Panc1 (cell line): ENCODE measurements at places on chromosomes 1 and 21. TPM values are rescaled to one million over a fixed set of nuclear protein-coding genes. Genes with fewer than 3 reads are reported as not detected.
A peak's percentile ranks its signal among the peaks of the same experiment; 100 is the strongest.

The FAM110D gene
- 0.05 TPM for total RNA-seq

The SPRR4 gene
- not detected for total RNA-seq

The ZC3H12A gene
- 9.4 TPM for total RNA-seq

The BNIPL gene
- total RNA-seq: 0.46 TPM

The NCMAP gene
- total RNA-seq: 0.33 TPM

The PDZK1 gene
- total RNA-seq: 2.3 TPM

The TTC13 gene
- 19.0 TPM for total RNA-seq

The BCAN gene
- 0.57 TPM for total RNA-seq

DNA sequence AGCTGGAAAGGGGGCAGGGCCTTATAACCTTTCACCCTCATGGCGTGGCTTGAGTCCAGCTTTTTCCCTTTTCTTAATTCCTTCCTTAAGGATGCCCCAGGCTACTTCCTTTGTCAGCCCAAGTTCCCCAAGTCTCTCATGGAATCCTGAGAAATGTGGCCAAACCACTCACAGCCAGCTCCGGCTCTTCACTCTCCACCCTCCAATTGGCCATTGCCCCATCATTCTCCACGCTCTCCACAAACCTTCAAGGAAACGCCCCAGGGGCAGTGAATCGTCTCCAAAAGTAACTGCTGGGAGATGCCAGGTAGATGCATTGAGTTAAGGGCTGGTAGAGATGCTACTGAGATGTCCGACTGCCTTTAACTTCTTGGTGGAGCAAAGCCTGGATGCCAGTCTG, 113.5 kb upstream of the CD34 start:
- H3K27me3 ChIP-seq: no peaks in the 10 kb centered on the region; the same call in 1 of the 2 replicates
- DNase-seq: no peak
- no peaks in the 10 kb centered on the region for H3K36me3 ChIP-seq
- no peak overlapping the region for H3K27ac ChIP-seq
- H3K4me3 ChIP-seq: no peak overlapping the region

GRCh38 chr1:147676311-147677085, 6.2 kb upstream of the ACP6 start:
- H3K27me3 ChIP-seq: no peaks in the 10 kb centered on the region
- no peak for DNase-seq
- H3K36me3 ChIP-seq: no peaks in the 10 kb centered on the region
- no peaks in the 10 kb centered on the region for H3K4me1 ChIP-seq
- H3K27ac ChIP-seq: no peak overlapping the region

DNA sequence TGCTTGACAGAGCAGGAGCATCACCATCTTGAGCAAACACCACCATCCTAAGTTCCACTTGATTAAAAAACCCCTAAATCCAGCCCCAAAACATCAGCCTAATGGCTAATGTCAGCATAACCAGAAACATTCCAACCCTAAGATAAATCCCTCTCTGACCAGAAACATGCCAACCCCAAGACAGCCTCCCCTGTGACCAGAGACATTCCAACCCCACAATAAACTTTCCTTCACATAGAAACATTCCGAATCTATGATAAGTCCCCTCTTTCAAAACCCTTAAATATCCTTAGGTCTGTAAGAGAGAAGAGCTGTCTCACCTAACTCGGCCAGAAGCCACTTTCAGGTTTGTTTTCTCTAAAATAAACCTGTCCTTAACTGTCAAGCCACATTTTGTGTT, 17.4 kb upstream of the SLC2A5 start:
- H3K4me3 ChIP-seq: no peak overlapping the region
- H3K36me3 ChIP-seq: no peaks in the 10 kb centered on the region
- no peak for DNase-seq
- H3K27ac ChIP-seq: no peak overlapping the region
- no peaks in the 10 kb centered on the region for H3K4me1 ChIP-seq

GRCh38 chr1:18256282-18257235, 149.0 kb downstream of the IGSF21 start:
- no peak for DNase-seq
- no peaks in the 10 kb centered on the region for H3K4me1 ChIP-seq
- H3K27ac ChIP-seq: no peak overlapping the region
- H3K27me3 ChIP-seq: peaks cover 4% of the 10 kb centered on the region

DNA sequence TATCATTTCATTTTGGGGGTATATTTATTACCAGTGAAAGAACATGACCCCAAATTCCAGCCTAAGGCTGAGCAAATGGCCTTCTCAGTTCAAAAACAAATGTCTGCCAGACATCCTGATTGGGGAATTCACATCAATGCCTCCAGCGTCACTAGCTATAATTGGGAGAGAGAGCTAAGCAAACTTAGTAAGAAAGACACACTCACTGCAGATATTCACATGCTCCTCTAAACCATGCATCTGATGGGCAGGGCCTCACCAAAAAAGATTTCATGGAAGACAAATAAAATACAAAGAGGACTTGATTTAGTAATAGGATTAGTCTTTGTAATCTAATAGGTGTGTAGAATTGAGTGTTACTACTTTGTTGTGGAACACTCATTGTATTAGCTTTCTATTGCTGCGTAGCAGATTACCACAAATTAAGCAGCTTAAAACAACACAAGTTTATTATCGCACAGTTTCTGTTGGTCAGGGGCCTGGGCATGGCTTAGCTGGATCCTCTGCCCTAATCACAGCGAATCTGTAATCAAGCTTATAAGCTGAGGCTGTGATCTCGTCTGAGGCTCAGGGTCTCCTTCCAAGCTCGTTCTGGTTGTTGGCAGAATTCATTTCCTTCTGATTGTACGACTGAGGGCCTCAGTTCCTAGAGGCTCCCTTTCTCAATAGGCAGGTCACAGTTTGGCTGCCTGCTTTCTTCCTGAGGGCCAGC, 243.0 kb downstream of the PBX1 start:
- H3K27ac ChIP-seq: no peak overlapping the region
- no peaks in the 10 kb centered on the region for H3K36me3 ChIP-seq
- no peaks in the 10 kb centered on the region for H3K4me1 ChIP-seq
- no peaks in the 10 kb centered on the region for H3K27me3 ChIP-seq
- H3K4me3 ChIP-seq: no peak overlapping the region

DNA sequence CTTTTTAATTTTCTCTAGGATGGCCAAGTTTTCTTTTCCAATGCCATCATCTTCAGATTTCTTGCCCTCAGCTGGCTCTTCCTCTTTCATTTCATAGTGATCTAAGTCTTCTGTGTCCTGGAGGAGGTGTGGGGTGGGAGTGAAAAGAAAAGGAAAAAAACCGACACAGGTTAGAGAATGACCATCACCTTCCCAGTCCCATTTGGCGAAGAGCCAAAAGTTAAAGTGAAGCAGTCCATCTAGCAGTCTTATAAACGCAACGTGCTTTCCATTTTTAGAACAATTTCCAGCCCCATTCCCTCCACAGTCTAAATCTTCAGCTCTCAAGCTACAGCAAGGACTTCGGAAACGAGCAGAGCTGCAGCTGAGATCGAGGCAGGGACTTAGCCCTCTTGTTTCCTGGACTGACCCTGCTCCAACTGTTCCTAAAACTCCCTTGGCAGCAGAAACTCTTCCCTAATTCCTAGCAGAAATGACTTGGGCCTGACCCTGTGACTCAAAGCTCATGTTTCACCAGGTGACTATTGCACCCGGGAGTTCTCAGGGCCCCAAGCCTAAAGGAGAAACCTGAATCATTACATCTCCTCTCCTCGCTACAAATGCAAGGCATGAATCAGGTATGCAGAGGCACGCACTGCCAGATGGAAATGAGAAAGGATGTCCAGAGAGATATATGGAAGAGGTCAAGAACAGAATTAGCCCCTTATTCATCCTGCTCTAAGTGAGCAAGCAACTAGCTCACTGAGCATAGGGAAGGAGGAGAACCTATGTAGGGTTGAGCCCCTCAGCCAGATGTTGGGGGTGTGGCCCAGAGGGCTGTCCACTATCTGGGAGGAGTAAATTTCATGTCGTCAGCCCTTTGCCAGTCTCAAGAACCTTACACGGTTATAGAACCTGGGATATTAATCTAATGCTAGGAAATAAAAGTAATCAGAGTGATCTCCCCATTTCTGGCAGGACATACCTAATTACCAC, 5.1 kb downstream of the UBE2Q1 start:
- H3K27me3 ChIP-seq: no peaks in the 10 kb centered on the region
- H3K4me1 ChIP-seq: peaks cover 16% of the 10 kb centered on the region
- H3K27ac ChIP-seq: no peak overlapping the region

GRCh38 chr1:39633422-39633821, 6.0 kb downstream of the HEYL start:
- no peaks in the 10 kb centered on the region for H3K27me3 ChIP-seq
- no peak overlapping the region for H3K4me3 ChIP-seq
- no peak overlapping the region for H3K27ac ChIP-seq
- no peaks in the 10 kb centered on the region for H3K4me1 ChIP-seq
- no peak for DNase-seq

DNA sequence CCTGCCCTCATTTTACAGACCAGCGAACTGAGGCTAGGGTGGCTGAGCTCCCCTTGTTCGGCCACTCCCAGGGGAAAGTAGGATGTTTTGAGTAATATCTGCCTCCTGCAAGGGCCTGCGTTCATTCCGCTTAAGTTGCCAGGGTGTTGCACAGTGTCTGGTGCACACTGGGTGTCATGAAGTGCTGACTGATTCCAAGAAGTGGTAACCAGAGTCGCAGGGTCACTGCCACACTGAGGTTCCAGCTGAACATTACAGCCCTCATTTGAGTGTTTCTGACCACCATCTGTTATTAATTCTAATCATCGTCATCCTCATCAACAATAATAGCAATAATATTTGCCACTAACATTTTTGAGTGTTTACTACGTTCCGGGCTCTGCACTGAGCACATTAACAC, 250.6 kb downstream of the KAZN start:
- H3K4me1 ChIP-seq: no peaks in the 10 kb centered on the region
- H3K36me3 ChIP-seq: no peaks in the 10 kb centered on the region
- no peaks in the 10 kb centered on the region; the same call in 1 of the 2 replicates for H3K27me3 ChIP-seq
- H3K4me3 ChIP-seq: no peak overlapping the region

- H3K27ac ChIP-seq: no peak overlapping the region
- 0 out of 2 replicates have a peak, but pooled peaks cover 5% of the 10 kb centered on the region for H3K4me1 ChIP-seq
- H3K36me3 ChIP-seq: no peaks in the 10 kb centered on the region; the same call in 1 of the 2 replicates
- no peak for DNase-seq
- peaks cover 13% of the 10 kb centered on the region for H3K27me3 ChIP-seq
- peak overlapping the region; percentile 53 for H3K4me3 ChIP-seq
These were observed 619 bp upstream of the ZBTB8B start for GRCh38 chr1:32464191-32464715.

DNA sequence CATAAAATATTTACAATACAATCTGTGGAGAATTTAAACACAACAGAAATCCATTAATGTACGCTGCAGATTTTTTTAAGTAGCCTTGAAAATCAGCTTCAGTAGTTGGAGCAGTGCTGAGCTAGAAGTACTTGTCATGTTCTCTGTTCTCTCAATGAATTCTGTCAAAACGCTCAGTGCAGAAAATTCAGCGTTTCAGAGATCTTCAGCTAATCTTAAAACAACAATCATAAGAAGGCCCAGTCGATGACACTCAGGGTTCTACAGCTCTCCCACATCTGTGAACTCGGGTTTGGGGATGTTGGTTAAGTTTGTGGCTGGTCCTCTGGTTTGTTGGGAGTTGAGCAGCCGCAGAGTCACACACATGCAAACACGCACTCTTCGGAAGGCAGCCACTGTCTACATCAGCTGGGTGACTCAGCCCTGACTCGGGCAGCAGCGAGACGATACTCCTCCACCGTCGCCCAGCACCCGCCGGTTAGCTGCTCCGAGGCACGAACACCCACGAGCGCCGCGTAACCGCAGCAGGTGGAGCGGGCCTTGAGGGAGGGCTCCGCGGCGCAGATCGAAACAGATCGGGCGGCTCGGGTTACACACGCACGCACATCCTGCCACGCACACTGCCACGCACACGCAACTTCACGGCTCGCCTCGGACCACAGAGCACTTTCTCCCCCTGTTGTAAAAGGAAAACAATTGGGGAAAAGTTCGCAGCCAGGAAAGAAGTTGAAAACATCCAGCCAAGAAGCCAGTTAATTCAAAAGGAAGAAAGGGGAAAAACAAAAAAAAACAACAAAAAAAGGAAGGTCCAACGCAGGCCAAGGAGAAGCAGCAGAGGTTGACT, 161.2 kb downstream of the RUNX1 start:
- H3K27me3 ChIP-seq: no peaks in the 10 kb centered on the region
- DNase-seq: peak; percentile 78
- peak overlapping the region; percentile 88 for H3K27ac ChIP-seq
